ENCODE measurements at places on chromosomes 11 and 22.

GRCh38 chr22:39592081-39593065, 21.8 kb downstream of the CACNA1I start:
- no peak for DNase-seq

- DNase-seq = peak; percentile 32
These were observed 152.8 kb downstream of the CHST1 start for GRCh38 chr11:45512471-45513148.

- DNase-seq = no peak
These were observed 132.5 kb downstream of the ADAMTS15 start for GRCh38 chr11:130580891-130581492.

GRCh38 chr11:495537-495931, 11.5 kb downstream of the RNH1 start:
- DNase-seq = no peak

DNA sequence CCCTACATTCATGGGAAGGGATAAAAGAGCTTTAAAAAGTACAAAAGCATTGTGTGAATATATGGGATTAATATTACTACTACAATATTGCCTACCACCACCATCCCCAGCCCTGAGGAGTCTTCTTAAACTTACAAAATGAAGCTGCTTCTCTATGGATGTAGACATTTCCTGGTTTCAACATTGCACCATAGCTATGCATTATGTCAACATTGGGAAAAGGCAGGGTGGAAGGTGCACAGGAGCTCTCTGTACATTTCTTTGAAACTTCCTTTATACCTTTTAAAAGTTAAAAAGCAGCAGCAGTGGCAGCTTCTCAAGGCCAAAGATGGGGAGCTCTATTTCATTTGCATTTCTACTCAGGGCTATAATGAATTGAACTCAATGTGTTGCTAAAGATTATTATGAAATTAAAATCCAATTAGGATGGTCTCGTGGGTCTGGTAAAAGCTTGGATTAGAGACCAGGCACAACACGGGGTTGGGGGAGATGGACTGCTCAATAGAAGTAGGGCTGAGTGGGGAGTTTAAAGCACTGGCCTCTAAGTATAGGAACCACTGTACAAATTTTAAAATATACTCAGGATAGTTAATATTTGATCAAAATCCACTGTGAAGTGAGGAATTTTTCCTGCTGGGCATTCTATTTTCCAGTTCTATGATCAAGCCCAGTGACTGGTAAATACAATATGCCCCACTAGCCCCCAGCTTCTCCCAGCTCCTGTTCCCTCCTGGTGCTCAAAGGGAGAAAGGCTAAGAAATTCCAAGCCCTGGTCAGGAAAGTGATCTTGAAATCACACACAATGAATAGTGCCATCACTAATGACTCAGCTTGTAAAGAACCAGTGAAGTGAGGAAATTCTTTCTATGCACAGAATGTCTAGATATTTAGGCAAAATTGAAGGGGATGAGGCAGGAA, 362.7 kb upstream of the CCDC90B start:
- DNase-seq = no peak

DNA sequence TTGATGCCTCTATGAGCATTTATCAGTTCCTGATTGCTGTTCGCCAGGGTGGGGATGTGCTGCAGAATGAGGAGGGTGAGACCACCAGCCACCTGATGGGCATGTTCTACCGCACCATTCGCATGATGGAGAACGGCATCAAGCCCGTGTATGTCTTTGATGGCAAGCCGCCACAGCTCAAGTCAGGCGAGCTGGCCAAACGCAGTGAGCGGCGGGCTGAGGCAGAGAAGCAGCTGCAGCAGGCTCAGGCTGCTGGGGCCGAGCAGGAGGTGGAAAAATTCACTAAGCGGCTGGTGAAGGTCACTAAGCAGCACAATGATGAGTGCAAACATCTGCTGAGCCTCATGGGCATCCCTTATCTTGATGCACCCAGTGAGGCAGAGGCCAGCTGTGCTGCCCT, 2.7 kb downstream of the FEN1 start:
- no peak for DNase-seq

GRCh38 chr22:38276166-38276565, 3.4 kb upstream of the TMEM184B start:
- DNase-seq = no peak

GRCh38 chr11:2258501-2259465, 11.6 kb downstream of the ASCL2 start:
- DNase-seq = no peak

GRCh38 chr11:80317612-80318011, 876.8 kb upstream of the TENM4 start:
- no peak for DNase-seq

DNA sequence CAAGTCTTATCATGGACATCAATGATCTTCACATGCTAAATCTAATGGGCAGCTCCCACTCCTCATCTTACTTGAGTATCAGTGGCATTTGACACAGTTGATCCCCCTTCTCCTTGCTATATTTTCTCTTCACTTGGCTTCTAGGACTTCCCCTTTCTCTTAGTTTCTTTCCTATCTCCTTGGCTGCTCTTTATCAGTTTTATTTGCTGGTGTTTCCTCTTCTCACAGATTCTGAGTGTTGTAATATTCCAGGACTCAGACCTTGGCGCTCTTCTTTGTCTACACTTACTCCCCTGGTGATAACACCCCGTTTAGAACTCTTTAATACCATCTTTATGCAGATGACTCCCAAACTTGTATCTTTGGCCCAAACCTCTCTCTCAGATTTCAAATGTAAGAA, 33.9 kb upstream of the RASSF10 start:
- no peak for DNase-seq

DNA sequence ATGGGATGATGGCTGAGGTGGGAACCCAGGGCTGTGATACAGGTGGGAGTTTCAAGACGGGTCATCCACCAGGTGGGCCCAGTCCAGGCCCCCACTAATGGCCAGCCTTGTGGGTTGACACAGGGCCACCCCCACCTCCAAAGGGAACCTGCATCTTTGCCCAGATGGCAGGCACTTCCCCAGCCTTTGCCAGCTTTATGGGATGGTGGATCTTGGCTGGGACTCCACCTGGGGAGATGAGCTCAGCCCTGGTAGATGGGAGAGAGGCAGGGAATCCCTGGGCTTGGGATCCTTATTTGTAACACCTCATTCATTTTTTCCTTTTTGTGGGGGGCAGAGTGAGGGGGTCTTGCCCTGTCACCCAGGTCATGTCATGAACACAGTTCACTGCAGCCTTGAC, 33.4 kb downstream of the CD82 start:
- DNase-seq = no peak

GRCh38 chr11:57905439-57905838, 118.2 kb upstream of the OR9Q1 start:
- no peak for DNase-seq

- no peak for DNase-seq
These were observed 898 bp downstream of the ZNF215 start for GRCh38 chr11:6927030-6927617.

- no peak for DNase-seq
These were observed 191.5 kb upstream of the BLID start for GRCh38 chr11:122307476-122308035.

DNA sequence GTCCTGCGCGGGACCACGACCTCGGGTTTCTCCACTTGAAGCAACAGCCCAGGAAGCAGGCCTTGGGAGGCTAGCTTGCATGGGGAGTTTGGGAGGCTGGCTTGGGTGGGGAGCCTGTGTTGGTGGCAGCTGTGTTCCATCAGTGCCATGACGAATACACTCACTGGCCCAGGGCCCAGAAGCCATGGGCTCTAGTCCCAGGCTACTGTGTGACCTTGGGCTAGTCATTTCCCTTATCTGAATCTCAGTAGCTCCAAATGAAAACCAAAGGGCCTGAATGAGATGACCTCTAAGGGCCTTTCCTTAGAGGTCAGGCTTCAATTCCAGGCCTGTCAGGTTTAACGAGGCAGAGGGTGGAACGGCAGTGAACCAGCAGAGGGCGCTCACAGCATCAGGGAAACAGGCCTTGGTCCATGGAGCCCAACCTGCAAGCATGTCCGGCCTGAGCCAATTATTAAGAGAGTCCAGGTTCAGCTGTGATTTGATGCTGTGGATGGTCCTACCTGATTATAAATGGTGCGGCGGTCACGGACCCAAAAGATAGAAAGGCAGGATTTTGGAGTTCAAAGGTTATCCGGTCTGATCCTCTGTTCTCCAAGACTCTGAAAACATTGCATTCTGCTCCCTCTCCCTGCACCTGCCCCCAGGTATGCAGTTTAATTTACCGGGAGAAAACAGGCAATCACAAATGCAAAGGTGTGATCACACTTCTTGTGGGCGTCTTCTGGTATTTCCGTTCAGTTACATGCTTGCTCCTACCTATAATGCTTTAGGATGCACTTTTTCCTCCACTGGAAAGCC, 15.9 kb downstream of the PTPN5 start:
- DNase-seq = no peak

All from right forelimb (tissue), 1 donor.